ENCODE measurements at places on chromosomes 2 and 18.
A peak's percentile ranks its signal among the peaks of the same experiment; 100 is the strongest.

- peak; percentile 24 for DNase-seq
Measured at GRCh38 chr18:41695441-41695840, 259.6 kb upstream of the PIK3C3 start.

DNA sequence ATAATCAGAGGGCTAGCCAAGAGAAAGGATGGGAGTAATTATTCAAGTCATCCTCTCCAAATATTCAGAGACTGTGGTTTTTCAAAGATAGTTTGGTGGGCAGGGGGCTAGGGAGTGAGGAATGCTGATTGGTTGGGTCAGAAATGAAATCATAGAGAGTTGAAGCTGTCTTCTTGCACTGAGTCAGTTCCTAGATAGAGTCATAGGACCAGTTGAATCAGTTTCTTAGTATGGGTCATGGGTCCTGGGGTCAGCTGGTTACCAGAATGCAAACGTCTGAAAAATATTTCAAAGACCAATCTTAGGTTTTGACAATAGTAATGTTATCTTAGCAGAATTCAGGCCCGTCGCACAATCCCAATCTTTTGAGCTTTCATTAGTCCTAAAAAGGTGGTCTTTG is 171.4 kb upstream of the SPATS2L start:
- DNase-seq, result no peak

DNA sequence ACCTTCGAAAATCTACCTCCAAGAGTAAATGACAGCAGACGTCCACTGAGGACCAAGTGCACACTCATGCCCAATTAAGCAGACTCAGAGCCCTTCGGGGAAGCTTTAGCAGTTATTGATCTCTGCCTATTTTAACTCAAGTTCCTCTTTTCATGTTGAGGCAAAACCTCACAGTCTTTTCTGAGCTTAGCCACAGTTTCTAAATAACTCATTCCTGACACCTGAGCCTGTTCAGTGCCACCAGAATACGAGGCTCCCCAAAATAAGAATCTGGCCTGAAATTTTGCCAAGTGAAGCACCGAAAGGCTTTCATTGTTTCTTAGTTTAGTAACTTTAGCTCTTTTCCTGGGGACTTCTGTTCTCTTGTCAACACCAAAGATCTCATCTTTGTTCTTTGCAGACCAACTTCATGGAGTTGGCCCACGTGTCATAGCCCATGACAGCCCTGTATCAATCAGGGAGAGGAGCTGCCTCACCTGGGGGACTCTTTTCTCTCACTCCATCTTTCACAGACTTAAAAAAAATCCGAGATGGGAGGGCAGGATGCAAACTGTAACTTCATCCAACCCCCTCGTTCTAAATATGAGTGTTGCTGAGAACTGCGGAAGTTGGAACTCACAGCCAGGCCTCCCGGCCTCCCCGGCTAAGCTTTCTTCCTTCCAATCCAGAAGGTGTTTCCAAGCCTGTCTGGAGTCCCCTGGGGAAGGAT is 22.2 kb downstream of the INPP5D start:
- DNase-seq, result no peak

- no peak for DNase-seq
Measured at GRCh38 chr2:176149481-176149938, 1.8 kb upstream of the HOXD4 start.

GRCh38 chr2:199940373-199940772 is 14.9 kb downstream of the TYW5 start:
- peak; percentile 36 for DNase-seq

DNA sequence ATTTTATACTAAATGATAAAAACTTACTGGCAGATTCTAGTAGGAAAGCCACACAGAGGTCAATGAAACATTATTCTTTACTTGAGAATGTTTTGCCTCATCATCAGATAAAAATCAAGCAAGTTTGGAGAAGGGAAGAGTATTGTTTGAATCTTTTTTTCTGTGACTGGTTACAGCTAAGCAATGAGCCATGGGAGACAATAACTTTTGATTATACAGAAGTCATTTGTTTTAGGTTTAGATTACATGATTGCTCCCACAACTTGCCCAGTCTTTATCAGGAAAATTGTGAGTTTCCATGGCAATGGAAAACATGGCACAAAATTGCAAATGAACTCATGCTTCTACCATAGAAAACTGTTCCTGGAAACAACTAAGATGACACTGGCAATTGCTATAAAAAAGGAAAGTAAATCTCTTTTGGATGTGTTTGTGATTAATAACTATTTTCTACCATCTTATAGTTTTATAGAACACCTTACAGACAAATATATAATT is 476.8 kb downstream of the MBD2 start:
- peak; percentile 15 for DNase-seq

DNA sequence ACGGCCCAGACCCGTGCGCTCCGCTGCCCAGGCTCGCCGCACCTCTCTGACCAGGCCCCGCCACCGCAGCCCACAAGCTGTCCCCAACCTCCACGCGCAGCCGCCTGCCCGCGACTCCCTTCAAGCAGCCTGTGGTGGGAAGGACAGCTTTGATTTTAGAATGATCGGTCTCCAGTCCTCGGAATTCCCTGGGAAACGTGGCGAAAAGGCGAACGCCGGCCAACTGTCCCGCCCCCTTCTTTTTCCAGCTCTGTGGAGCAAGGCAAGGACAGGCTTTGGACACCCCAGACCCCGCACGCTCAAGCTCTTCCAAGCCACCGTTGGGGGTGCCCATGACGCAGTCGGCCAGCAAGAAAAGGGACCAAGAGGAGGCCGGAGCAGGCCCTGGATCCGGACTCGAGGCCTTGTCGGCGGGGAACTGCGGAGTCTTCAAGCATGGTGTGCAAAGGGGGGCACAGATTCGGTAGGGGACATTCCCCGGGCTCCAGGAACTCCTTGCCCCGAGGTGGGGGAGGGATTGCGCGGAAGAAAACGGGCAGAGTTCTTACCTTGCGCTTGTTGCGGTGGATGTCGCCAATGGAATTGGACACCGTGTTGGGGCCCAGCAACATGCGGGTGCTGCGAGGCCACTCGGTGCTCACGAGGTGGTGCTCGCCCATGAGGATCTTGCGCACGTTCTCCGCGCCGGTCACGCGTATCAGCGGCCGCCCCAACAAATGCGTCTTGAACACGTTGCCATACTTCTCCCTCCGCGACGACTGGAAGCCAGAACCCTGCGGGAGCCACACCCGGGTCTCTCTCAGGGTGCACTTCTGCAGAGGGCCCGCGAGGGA is 4.0 kb downstream of the CYP26B1 start:
- no peak for DNase-seq

DNA sequence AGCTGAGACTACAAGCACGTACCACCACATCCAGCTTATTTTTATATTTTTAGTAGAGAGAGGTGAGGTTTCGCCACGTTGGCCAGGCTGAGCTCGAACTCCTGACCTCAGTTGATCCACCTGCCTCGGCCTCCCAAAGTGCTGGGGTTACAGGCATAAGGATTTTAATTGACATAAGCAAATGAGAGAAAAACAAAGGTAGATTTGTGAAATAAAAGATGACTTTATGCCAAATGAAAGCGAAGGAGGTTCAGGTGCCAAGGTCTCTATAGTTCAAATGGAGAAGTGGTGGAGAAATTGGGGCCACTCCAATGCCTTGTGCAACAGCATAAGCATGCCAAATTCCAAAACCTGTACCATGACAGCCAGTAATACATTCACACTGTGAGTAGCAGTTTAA is 180.6 kb downstream of the MREG start:
- no peak for DNase-seq

- no peak for DNase-seq
Measured at GRCh38 chr18:13657974-13658373, 68.4 kb downstream of the FAM210A start.

GRCh38 chr2:227480528-227480927 is 8.6 kb downstream of the AGFG1 start:
- DNase-seq, result no peak

GRCh38 chr2:190791347-190791975 is 89.2 kb upstream of the GLS start:
- DNase-seq, result peak; percentile 80

GRCh38 chr2:205720451-205720902 is 38.2 kb downstream of the NRP2 start:
- no peak for DNase-seq

DNA sequence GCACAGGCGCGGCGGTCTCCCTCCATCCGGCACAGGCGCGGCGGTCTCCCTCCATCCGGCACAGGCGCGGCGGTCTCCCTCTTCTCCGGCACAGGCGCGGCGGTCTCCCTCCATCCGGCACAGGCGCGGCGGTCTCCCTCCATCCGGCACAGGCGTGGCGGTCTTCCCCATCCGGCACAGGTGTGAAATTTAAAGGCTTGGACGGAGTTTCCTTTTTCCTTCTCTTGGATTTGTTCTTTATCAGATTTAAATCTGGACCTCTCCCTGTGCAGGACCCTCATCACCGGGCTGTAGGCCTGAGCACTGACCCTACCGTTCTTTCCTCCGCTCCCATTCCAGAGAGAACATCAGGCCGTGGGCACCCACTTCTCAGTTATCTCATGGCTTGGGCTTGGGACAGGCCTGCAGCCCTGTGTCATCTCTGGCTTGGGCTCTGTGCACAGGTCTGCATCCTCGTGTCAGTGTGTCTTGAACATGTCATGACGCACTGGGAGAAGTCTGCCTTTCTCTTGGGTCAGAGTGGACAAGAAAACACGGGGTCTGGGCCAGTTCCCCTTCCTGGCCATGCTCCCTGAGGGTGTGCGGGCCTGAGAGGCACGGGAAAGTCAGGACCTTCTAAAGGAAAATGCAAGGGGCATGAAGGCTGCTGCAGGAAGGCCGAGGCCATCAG is 53.9 kb upstream of the PXDN start:
- DNase-seq, result no peak

DNA sequence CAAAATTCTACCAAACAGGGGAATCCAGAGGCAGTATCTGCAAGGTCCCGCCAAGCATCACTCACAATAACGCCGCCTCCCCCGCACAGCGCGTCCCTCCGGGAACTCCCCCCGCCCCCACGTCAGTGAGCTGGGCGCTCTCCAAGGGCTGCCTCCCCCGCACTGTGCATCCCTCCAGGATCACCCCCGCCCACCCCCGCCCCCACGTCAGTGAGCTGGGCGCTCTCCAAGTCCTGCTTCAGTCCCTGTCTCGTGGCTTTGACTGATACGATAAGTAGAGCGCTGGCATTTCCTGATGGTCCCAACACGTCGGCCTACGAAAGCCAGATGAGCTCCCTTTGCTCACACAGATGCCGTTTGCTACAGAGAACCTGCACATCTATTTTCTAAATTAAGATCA is 130.7 kb upstream of the TPO start:
- no peak for DNase-seq

DNA sequence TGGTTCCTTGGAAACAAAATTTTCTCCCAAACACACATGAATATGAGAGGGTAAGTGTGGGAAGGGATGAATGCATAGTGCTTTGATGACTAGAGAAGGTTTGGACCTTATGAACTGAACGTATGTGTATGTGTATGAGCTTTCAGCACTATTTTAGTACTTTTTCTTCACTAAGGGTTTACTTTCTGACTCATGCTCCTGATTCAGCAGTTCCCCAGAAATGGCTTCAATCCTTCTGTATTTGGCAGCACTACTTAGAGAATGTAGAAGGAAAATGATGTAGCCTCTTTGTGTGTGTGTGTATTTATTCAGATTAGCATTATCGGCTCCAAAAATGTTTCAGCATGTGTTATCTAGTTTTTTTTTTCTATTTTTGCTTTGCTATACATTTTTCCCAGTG is 22.2 kb downstream of the KCNJ3 start:
- DNase-seq, result no peak

DNA sequence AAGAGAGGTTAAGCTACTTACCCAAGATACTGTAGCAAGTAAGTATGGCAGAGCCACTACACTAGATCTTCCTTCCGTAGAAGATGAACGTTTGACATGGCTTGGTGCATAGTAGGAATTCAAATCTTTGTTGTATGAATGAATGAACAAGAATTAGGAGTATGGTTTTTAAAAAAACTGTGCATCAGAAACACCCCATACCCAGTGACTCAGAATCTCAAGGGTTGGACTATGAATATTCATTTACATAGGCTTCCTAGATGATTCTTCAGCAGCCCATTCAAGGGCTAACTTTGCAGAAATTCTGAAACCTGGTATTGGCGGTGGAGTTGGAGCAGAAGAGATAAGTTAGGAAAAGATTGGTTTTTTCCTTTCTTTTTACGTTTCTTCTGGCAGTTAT is 5.4 kb downstream of the ACTR3 start:
- DNase-seq, result no peak

GRCh38 chr2:217535957-217536708 is 466.7 kb downstream of the TNS1 start:
- DNase-seq, result no peak

DNA sequence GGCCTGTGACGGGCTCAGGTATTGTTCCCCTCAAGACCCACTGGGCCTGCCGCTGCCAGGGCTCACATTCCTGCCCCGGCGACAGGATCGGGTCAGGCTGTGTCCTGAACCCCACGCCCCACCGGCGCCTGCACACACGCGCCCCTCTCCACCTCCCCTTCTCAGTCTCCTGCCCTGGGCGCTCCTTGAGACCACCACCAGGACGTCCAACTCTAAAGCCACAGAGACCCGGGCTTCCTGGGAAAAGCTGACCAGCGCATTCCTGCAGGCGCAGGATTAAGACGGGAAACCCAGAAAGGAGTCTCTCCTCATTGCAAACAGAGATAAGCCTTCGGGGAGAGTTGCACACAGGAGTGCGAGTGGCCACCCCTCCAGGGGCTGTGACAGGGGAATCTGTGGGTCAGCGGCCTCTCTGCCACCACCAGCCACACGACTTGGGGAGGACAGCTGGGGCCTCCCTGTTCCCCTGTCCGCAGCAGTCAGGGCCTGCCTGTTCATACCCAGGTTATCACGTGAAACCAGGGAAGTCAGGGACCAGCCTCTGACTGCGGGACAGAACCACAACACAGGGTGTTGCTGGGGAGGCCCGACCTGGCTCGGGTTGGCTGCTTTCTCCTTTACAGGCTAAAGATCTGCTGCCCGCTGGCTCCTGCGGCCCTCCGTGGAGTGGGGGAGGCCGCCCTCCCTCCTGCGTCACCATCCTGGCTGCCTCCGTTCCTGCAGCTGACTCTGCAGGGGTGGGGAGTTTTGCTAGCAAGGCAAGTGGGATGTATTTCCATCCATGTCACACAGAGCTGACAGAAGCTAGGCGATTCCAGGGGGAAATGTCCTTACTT is 88.8 kb downstream of the ZCCHC2 start:
- DNase-seq, result no peak

All from M059J (cell line).